ENCODE measurements at places on chromosomes 6 and 20.

- no peak for DNase-seq
Observed at GRCh38 chr20:45835825-45836224, 2.2 kb downstream of the SNX21 start.

- DNase-seq: no peak
Observed at GRCh38 chr6:170030284-170030815, 260.5 kb downstream of the DLL1 start.

DNA sequence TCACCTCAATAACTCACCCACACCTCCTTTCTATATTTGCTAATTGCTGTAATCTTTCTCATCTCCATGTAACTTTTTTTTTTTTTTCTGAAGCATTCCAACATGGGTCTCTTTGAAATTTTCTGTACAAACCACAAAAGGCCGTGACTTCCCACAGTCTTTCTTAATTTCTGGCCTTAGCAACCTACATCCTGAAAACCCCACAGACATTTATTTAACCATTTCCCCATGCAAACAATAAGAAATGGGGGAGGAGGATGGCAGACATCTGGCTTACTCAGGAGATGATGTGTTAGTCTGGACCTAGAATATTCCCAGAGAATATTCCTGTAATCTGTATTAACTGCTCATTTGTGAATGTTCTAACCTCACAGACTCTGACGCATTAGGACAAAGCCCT, 57.6 kb downstream of the MEP1A start:
- DNase-seq: no peak

DNA sequence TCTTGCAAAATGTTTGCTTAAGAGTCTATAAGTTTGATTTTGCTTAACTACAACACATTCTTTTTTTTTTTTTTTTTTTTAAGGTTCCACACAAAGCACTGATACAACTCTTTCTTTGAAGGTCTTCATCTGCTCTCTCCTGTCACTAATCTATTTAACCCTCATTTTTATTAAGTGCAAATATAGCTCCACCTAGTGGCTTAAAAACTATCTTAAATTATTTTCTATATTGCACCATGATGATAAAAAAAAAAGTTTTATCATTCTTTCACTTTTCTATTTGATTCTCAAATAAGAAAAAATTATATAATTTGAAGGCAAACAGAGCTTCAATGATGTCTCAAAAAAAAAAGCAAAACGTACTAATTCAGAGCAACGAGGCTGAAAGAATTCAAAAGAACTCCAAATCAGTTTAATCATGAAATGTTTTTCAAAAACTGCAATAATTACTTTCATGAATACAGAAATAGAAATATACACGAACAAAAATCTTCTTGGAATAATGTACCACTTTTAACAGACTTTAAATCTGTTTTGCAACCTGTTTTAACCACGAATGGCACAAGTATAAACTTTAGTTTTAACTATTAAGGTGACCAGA, 12.8 kb downstream of the ESF1 start:
- no peak for DNase-seq

DNA sequence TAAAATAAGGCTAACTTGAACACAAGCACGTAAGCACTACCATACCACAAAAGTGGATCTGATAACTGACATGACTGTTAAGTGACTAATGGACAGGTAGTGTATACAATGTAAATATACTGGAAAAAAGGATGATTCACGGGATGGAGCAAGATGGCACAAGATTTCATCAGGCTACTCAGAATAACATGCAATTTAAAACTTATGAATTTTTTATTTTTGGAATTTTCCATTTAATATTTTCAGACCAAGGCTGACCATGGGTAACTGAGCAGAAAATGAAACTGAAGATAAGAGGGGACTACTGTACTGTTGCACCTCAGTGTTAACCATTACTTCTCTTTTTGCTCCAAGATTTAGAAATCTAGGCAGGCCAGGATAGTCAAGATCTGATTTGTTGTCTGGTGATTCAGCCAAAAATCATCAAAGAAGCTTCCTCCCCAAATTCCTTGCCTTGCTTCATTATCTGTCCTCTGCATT, 45.4 kb downstream of the TPBG start:
- no peak for DNase-seq

GRCh38 chr6:35795453-35796071, 1.6 kb downstream of the CLPS start:
- DNase-seq: no peak

GRCh38 chr6:154749341-154749740, 16.1 kb downstream of the SCAF8 start:
- no peak for DNase-seq

GRCh38 chr20:63741676-63742380, 2.3 kb downstream of the SLC2A4RG start:
- DNase-seq: no peak

DNA sequence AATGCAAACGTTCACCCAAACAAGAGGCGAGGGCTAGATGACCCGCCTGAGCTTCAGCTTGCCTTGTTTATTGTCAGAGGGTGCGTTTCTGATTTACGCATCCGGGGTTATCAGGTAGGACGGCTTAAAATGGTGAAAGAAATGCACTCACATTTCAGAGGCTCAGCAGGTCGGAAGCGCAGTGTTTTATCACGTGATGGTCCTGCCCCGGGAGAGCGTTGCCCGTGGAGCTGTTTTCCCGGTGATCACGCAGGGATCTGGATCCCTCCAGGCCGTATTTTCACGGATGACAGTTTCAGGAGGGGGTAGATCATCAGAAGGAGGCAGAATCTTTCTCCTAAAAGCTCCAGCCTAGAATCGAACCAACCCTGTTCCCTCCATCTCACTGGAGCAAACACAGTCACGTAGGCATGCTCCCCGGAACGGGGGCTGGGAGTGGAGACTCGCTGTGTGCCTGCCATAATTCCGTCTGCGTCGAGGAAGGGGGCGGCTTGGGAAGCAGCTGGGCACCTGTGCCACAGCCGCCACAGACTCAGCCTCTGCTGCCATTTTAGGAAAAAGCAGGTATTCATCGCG, 121.7 kb downstream of the SMOC2 start:
- no peak for DNase-seq

DNA sequence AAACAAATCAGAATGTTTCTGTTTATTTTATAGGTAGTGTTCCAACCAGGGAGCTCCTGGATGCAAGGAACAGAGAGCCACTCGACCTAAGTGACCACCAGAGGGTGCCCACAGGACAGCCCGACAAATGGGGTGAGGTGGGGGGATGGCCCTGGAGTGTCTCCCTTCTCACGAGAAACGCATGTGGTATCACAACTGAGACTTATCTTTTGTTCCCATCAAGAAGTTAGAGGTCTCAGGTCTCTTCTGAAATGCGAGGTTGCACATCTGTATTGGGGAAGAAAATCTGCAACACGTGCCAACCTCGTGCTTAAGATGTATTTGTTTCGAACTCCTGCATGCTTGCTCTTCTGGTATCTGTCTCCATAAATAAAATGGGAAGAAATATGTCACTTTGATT, 104.0 kb downstream of the ISM1 start:
- DNase-seq: no peak

GRCh38 chr20:58656831-58657230, 5.7 kb downstream of the STX16 start:
- DNase-seq: no peak

- DNase-seq: no peak
Observed at GRCh38 chr6:34476921-34477320, 11.0 kb downstream of the PACSIN1 start.

- no peak for DNase-seq
Observed at GRCh38 chr20:12414446-12415274, 497.0 kb downstream of the BTBD3 start.

DNA sequence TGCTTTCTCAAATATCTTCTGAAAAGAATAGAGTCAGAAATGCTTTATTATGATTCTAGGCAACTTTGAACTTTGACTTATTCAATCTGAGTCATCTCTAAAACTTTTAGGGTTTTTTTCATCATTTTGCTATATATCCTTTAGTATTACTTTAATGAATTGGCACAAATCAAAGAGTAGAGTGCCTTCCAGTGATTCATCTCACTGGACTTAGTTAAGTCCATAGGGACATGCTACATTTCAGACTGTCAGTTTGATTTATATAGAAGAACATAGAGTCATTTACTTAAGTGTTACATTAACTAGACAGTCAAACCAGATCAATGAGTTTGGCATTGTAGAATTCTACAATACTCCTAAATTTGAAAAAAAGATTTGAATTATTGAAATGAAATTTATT, 1235.7 kb upstream of the MAP3K7 start:
- DNase-seq: no peak

GRCh38 chr6:122569230-122569771, 40.9 kb upstream of the PKIB start:
- DNase-seq: no peak

DNA sequence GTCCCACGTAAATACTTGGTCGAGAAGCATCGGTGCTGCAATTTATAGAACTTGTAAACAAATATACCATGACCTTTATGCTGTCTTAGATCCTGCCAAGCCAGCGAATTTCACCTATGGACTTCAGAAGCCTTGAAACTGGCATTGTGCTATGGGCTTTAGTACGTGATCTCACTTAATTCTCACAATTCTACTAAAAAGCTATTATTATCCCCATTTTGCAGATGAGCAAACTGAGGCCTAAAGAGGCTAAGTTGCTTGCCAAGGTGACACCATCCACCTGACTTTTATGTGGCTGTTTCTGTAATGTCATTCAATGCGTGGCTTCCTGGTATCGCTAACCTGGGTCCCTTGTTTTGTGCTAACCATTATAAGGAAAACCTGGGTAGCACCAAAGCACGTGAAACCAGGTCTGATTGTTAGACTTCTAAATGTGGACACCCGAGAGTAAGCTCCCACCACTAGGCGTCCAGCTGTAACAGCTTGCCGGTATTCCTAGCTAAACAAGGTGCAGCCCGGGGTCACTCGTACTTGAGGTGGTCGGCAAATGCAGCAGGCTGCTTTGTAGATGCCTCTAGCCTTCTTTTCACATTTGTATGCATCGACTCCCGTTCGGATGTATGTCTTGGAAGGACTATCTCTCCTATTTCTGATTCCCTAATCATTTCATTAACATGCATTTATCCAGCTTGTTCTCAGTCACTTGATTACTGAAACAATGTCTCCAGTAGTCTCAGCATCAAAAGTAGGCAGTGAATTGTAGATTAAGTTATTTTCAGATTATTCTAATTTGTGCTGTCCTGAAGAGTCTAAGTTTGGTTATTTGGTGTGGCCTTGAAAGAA, 1.1 kb downstream of the SYNJ2 start:
- DNase-seq: no peak

GRCh38 chr6:121780325-121781321, 345.2 kb downstream of the GJA1 start:
- DNase-seq: no peak

DNA sequence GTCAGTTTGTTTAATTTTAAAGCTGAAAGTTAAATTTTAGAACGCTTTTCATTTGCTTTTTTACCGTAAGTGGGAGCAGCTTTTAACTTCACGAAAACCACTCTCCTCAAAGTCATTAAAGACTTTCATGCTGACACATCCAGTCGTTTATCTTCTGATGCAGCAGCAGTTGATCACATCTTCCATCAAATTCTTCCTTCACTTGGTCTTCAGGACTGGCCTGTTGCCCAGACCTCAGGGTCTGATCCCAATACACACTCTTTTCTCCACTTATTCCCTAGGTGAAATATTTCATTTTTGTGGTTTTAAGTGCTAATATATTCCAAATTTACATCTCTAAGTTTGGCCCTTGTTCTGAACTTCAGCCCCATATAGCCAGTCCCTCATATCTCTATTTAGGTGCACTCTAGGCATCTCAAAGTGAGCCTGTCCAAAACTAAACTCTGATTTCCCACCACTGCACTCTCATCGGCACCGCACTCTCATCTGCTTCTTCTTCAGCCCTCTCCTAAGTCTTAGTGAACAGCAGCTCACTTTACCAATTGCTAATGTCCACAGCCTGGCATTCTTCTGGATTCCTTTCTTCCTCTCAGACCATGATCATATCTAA, 20.4 kb downstream of the AFDN start:
- no peak for DNase-seq

GRCh38 chr6:137133122-137133521, 40.3 kb downstream of the IL22RA2 start:
- no peak for DNase-seq

GRCh38 chr6:33630014-33630413, 8.9 kb downstream of the ITPR3 start:
- DNase-seq: no peak

DNA sequence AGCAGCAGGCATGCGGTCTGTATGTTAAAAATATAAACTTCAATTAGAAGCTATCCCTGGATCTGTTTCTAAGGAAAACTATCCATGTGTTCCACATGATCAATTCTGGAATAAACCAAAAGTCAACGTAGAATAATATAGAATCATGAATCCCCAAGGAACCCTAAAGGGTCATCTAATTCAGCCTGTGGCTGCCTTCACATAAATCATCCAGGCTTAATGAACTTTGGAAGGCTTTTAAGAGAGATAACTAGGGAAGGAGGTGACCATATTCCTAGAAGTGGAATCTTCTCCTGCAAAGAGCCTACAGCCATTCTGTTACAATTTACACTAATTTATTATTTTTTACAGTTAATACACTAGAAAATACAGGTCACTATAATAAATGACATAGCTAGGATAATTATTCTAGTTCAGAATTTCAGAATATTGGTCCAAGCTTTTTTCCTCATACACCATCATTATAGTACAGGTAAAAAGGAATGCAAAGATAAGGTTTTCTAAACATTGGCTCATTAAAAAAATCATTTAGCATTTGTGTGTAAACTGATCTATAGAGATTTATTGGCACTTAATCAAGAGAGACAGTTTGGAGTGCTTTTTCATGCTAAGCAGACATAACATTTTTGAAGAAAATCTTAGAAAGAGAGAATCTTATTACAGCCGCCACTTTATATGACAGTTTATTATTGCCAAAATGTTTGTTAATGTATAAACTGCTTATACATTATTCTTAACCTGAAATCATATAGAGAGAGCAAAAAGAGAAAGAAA, 851.2 kb downstream of the PHF3 start:
- DNase-seq: no peak

Measured in stimulated activated CD8-positive, alpha-beta memory T cell treated with anti-CD3 and anti-CD28 coated beads, Interleukin-4, amount 100 ng/mL, for 1 hour (primary cell).